CD4-positive, alpha-beta T cell treated with Interferon gamma for 1 hour (primary cell): ENCODE measurements at places on chromosomes 6 and 20.

- DNase-seq: no peak
Observed at GRCh38 chr6:101605874-101606273, 212.4 kb downstream of the GRIK2 start.

DNA sequence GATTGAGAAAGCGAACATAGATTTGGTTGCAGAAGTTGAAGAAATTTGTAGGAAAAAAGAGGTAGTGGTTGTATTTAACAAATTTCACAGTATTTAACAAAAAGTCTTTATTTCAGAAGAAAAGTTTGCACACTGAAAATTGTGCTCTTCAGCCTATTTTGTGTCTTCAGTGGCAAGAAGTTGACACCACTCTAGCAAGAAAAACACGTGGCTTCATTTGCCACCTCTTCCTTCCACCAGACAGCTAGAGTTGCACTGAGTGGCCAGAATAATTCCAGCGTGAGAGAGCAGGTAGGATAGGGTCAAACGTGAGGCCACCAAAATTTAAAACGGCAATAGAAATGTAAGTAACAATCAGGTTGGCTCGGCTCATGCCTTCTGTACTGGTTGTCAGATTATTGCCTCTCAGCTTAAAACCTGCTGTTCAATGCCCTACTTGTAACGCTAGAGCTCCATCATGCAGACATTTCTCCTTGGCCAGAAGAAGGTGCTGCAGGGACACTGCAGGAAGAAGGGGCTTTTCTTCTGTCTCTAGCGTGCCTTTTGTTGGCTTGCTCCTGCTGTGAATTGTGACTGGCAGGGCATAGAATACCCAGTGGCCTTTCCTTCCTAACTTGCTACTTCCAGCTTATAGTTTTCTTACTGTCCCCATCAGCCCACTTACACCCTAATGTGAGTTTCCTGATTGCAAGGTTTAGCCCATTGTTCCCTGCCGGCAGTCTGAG lies 12.1 kb downstream of the TRAPPC3L start:
- DNase-seq: no peak

DNA sequence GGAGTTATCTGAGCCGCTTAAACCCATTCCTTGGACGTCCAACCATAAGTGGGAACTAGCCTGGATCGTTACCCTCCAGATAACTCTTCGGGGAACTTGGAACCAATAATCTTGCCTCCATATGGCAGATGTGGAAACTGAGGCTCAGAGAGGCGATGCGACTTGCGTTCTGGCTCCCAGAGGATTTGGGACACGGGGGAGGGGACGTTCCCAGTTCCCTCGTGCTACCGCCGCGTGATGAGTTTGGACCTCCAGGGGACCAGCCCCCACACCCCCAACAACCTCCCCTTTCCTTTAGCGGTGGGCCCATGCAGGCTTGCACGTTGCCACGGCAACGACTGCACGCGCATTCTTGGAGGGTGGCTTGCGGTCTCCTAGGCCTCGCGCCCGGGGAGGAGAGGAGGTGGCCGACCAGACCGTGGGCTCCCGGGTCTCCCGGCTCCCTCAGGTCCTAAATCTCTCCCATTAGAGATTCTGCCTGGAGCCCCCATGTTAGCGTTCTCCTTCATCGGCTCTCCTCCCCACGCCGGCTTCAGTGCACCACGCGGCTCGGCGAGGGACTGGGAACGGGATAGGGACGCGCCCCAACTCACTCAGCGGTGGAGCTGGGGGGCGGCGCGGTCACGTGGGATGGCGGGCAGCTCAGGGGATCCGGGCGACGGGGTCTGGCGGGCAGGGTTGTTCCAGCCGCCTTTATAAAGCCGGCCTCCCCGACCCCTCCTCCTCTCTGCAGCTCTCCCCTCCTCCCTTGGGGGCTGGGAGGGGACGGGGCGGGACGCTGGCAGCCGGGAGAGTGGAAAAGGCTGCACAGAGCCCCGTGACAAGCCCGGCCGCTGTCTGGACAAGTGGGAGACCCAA lies at the start of gene PLTP:
PLTP (minus strand) TSS at position 670 of the 858 bp plus-strand sequence. CDS start 703 bp downstream, outside the sequence.
- peak; percentile 45 for DNase-seq

DNA sequence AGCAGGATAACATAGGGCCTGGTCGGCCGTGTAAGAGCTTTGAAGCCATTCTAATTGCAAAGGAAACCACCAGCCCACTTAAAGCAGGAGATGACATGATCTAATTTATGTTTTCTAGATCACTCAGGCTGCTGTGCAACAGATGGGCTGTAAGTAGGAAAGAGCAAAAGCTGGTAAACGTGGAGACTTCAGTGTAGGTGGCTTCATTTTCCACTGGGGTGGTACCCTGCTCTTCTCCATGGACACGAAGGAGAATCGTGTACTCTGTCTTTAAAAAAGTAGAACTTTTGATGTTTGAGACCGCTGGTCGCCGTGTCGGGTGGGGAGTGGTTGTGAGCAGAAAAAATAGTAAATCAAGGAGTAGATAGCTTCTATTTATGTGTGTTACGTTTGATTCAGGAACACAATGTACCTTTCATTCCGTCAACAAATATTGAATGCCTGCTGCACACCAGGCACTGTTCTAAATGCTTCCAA lies 6.4 kb downstream of the CASS4 start:
- no peak for DNase-seq

- DNase-seq: no peak
Observed at GRCh38 chr6:109328629-109329028, 53.6 kb downstream of the CD164 start.

GRCh38 chr20:51446656-51447055 lies 95.9 kb downstream of the NFATC2 start:
- no peak for DNase-seq

GRCh38 chr6:40986921-40987819 lies 51.9 kb downstream of the UNC5CL start:
- DNase-seq: no peak

GRCh38 chr20:47326658-47327268 lies 29.7 kb downstream of the ZMYND8 start:
- DNase-seq: no peak

DNA sequence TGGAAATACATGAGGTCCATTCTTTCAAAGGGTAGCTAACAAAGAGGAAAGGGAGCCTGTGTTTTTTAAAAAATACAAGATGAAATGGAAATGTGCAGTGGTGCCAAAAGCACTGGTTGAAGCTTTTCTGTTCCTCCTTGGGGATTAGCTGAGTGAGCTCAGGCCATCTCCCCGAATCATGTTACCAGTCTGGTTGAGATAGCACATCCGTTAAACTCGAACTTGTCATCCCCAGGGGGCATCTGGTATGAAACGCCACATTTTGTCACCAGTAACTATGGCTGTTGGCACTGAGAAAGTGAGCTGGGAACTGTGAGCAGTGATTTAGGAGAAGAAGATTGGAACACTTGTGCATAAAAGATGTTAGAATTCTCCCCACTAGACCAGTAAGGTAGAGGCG lies 196.2 kb downstream of the SAMD5 start:
- DNase-seq: no peak

DNA sequence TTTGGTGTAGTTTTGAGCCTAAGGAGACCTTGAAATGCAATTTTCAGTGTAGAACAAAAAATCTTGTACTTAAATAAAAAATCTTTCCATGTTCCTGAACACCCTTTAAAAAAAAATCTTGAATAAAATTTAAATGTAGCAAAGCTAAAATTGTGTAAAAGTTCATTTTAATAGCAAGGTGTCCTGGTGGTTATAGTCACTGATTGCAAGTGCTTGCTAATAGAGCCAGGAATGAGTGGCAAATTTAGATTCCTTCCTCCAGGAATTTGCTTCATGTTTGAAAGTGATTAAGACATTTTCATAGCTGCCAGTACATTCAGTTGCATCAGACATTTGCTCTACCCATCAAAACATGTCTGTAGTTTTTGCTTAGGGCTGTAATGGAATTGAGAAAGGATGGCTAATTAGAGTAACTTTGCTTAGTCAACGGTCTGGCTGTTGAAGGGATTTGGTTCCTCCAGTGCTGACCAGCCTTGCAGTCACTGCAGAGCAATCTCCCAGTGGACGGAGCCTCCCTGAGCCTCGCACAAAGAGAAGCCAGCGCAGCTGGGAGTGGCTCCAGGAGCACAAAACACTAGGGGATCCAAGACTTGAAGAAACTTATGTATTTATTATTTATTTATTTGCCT lies 36.5 kb downstream of the AKAP12 start:
- no peak for DNase-seq

DNA sequence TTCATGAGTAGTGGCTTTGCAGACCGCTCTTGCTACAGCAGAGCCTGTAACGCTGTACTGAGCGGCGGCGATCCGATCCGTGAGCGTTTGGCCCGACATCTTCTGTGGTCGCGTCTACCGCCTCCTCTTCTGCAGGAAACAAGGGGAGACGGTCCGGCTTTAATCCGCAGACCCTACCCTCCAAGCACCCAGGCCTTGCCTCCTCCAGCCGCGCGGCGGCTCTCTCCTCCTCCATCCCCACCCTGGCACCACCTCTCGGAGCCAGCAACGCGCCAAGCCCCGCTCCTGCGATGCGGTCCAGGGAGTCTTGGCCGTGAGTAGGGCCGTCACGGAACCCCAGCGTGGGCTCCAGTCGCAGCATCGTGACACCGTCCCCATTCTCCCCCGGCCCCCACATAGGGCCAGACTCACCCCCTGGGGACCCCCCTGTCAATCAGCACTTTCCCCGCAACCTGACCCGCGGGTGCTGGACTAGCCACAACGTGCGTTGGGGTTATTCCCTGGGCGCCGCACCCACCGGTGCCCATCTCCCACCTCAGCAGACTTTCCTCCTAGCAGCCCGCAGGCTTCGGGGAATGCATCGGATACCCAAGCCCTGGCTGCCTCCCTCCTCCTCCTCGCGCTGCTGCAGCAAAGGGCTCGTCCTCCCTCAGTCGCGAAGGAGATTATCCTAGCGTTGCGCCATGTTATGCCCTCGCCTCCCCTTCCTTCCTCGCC lies 914 bp downstream of the SNAP91 start:
- DNase-seq: no peak

DNA sequence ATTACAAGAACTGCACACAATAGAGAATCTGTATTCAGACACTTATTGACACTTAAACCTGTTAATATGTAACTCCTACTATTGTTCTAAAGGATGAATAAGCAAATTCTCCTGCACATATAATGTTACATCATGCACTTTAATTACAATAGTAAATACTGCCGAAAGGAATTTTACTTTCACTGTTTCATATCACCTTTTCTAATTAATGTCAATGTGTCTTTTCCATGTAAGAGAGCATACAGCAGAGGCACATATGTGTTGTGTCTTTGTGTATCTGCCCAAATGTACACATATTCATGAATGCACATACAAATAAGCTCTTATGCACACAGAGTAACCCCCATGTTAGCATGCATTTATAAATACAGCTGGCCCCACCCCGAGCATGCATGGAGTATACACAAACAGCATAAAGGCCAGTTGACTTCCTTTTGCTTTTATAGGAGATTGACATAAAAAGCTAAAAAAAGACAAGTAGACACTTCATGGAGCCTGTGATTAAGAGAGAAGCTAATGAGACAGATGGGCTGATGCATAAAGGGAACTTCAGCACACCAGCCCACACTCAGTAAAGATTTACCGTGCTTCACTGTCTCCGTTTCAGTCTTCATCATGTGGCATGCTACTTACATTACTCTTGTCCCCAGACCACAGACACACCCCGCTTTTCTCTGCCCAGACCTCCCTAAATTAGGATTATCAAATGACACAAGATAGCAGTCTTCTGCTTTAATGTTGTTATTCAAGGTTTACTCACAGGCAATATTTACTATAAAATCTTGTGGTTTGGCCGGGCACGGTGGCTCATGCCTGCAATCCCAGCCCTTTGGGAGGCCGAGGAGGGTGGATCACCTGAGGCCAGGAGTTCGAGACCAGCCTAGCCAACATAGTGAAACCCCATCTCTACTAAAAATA lies 184.6 kb downstream of the ATXN1 start:
- no peak for DNase-seq

- no peak for DNase-seq
Observed at GRCh38 chr20:59210186-59210585, 46.6 kb downstream of the ZNF831 start.

DNA sequence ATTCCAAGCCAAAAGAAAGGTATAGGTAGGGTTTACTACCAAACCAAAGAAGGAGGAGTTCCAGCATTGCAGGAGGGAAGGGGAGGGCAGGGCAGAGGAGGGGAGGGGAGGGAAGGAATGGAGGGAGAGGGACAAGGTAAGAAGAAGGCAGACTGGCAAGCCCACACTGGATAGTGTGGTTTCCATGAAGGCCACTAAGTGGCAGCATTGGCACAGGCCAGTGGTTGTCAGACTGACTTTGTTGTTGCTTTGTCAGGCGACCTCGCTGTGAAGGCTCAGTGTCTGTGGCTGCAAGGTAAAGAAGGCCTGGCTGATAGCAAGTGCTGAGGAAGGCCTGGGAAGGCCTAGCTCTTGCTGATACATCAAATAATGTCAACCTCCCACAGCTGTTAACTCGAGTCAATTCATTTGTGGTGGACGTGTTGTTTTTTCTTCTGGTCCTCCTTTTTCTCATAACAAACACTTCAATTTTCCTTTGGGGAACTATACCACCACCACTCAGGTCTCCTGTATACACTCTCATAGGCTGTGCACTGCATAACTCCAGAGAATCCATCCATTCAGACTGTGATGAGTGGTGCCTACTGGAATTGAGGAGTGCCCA lies 7.7 kb upstream of the ZNF334 start:
- peak; percentile 37 for DNase-seq

- no peak for DNase-seq
Observed at GRCh38 chr20:13800728-13801134, 15.9 kb downstream of the NDUFAF5 start.

DNA sequence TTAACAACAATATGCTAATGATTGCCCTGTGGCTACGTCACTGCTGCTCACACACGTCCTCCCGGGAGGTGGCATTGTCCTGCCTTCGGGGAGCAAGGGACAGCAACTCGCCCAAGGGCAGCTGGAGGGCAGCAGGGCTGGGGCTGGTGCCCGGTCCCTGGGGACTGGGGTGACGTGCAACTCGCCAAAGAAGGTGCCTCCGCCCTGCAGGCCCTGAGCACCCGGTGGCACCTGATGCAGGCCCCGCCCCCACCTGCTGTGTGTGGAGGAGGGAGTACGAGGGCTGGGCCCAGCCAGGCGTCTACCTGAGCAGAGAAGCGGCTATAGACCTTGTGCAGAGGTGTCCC lies 64.8 kb upstream of the SLCO4A1 start:
- DNase-seq: no peak

- DNase-seq: no peak
Observed at GRCh38 chr20:15760001-15760621, 813.1 kb downstream of the KIF16B start.

GRCh38 chr6:11976489-11976888 lies 35.6 kb upstream of the HIVEP1 start:
- no peak for DNase-seq

- no peak for DNase-seq
Observed at GRCh38 chr20:5770987-5771318, 20.8 kb downstream of the SHLD1 start.

- DNase-seq: no peak
Observed at GRCh38 chr20:11995805-11996567, 78.3 kb downstream of the BTBD3 start.

DNA sequence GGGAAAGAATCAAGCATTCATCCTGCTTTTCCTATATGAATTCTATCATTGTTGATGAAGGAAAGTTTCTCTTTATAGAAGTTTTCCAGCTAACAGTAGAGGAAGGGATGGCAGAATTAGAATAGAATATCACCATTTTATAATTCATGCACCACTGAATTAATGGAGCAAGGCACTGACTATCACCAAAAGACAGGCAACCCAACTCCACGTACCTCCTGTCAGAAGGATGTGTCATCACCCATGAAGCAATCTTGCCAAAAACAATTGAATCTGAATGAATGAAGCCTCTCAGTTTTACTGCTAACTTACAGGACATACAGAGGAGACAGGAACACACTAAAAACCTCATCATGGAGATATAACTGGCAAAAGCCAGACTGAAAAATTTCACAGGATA lies 122.4 kb downstream of the NFATC2 start:
- no peak for DNase-seq

- DNase-seq: no peak
Observed at GRCh38 chr6:161949531-161949930, 675.7 kb upstream of the AGPAT4 start.
